Globus pallidus (tissue), 1 donor: ENCODE measurements at places on chromosomes 2 and 18.
A peak's percentile ranks its signal among the peaks of the same experiment; 100 is the strongest.

DNA sequence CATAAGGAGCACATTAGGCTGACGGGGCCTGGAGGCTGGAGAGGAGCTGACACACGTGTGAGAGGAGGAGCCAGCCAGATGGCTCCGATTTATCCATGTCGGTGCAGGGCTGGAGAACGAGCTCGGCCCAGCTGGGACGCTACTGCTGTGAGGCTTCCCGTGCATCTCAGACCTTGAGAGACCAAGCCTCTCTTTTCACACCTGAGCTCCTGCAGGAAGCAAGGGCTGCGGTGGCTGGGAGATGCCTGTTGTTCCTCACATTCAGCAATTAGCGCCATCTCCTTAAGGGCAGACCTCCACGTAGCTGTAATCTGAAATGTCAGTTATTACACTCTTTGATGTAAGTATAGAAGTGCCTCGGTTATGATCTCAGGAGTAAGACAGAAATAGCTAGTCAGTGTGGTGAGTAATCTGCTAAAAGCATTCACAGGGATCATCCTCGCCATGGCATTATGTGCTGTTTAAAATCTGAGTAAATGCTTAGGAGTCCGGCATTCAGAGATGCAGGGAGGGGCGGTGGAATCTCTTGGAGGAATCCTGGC is 107.9 kb downstream of the PRKCE start:
- DNase-seq, result no peak

DNA sequence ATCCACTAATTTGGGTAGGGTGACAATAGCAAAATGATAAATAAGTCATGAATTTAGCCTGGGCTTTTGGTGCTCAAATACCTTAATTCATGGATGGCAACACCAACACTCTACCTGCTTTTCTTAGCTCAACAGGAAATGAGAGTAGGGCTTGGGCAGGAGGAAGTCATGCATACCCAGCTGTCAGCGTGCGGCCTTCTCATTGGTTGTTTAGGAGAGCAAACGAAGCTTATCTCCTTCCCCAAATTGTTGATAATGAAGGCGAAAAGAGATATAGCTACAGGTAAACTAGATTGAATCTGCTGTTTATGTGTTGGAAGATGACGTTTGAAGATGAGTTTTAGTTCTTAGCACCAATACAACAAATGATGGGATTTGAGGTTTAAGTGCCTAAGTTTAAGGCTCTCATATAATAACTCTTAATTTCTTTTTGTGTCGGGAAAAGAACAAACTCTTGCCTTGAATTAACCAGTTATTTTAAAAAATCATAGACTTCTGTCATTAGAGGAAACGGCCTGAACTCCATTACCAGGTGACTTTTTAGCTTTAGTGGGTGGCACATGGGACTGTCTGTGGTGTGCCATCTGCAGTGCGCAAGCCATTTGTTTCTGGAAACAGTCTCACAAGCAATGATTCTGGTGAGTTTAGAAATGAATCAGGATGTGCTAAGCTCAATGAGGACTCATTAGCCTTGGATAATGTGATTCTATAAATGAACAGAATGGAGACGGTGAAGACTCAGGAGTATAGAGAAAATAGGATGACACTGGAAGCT is 19.8 kb downstream of the MAP4K4 start:
- DNase-seq, result no peak

GRCh38 chr2:171230176-171230575 is 69.5 kb upstream of the TLK1 start:
- no peak for DNase-seq

- DNase-seq, result no peak
Measured at GRCh38 chr2:199163613-199164458, 293.9 kb downstream of the SATB2 start.

DNA sequence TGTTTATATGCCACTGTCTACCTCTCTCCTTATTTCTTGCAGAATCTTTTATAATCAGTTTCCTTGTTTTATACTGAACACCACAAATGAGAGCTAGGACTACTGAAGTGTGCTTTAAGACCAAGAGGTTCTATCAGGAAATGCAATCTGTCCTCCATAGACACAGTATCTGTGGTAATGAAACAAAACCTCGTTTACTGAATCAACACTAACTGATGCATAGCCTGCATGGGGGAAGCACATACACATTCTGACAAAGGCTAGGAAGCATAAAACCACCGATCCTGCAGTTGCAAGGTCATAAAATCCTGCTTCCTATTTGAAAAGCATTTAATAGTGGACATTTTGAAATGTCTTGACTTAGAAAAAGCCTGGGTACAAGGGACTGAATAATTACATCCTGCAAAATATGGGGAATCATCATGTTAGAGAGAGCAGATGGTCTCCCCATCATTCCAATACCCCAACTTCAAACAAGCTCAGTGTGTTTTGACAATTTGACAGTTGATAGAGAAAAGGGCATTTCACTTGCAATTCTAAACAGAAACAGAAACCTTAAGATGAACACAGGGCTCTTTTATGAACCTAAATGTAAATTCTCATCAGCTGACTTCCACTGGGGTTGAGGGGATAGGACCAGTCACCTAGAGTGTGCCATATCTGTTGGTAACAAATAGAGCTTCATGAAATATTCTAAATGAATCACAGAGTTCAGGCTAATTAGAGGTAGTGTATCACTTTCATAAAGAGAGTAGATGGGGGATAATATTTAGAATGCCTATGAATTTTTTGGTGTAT is 1845.6 kb upstream of the PIK3C3 start:
- no peak for DNase-seq

DNA sequence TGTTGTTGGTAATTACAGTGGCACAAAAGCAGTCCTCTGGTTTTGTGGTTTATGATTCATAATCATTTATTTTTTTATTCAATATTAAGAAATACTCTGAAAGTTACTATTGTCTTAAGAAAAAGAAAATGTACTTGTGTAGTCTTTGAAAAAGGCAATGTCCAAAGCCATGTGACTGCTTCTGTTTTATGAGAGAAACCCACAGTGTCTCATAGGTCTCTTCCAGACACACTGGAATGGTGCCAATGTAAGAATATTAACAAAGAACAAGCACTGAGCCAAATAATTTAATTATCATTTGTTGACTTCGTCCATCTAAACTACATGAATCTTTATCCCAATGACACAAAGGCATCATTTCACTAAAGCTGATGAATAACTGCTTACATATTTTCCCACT is 62.5 kb downstream of the RPRM start:
- DNase-seq, result no peak

- DNase-seq, result peak; percentile 66
Measured at GRCh38 chr18:48785091-48785614, 165.6 kb downstream of the SMAD7 start.

- no peak for DNase-seq
Measured at GRCh38 chr2:44759823-44760222, 181.7 kb upstream of the SIX3 start.

GRCh38 chr2:128423788-128424165 is 105.1 kb upstream of the HS6ST1 start:
- no peak for DNase-seq

- no peak for DNase-seq
Measured at GRCh38 chr2:7844414-7844965, 837.4 kb upstream of the ID2 start.

DNA sequence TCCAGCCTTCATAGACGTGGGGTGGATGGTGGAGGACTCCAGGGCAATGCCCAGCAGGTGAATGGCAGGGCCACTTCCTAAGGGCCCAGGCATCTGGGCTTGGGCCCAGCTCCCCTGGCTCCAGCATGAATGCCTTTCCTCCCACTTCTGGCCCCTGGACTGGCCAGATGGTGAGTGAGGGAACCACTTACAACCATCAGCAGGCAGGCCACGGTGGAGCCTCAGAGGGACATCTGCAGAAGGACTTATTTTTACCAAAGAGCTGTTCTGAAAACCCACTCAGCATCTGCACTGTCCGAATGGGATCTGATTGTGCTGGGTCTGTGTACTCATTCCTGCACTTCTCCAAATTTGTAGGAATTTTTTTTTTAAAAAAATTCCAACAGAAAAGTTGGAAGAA is 69.6 kb downstream of the SNTG2 start:
- DNase-seq, result no peak

DNA sequence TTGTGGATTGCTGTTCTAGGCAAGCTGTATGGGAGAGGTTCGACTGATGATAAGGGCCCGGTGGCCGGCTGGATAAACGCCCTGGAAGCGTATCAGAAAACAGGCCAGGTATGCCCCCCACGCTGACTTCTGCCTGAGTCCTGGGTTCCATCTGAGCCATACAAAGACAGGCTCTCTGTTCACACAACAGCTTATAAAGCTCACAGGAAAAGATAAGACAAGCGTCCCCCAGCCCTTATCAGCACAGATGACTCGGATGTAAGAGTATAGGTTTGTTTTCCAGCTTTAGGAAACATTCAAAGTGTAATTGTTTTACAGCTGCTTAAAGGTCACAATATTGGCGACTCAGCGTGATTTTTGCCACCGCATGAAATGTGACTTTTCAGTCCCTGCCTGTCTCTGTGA is 12.7 kb downstream of the CNDP2 start:
- no peak for DNase-seq

GRCh38 chr2:7226501-7226900 is 309.3 kb downstream of the RNF144A start:
- no peak for DNase-seq

DNA sequence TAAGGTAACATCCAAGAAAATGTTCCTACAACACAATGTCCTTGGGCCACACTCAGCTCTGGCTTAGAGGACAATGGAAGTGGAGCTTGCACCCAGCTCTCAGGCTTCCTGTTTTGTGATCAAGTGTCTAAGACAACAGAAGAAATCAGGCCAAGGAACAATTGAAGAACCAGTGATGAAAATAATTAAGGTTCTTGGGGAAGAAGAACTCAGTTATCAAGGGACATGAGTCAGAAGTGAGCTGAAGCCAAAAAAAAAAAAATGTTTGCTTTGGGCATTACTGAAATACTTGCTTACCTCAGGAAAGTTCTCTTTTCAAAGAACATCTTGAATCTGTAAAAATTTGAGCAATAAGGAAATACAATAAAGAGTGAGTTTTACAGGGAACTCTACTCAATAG is 299.0 kb downstream of the FBXO15 start:
- no peak for DNase-seq

DNA sequence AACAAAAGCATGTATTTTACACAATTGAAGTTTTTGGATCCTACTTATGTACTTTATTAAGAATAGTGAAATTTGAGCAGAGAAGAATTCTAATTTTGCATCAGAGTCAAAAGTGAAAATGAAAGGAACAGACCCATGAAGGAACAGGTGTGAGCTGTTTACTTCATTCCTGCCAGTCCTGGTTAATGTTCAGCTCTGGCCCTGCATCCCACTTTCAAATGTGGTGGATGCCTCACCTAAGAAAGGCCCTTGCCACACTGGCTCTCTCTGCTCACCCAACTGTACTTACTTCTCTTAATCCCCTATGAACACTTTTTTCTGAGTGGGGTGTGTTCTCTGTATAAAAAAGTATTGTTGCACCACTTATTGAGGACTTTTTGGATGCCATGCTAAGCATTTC is 22.2 kb downstream of the FAM110C start:
- no peak for DNase-seq
